ENCODE measurements at places on chromosomes 6 and 20. TPM values are rescaled to one million over a fixed set of nuclear protein-coding genes. Genes with fewer than 3 reads are reported as not detected.

DNA sequence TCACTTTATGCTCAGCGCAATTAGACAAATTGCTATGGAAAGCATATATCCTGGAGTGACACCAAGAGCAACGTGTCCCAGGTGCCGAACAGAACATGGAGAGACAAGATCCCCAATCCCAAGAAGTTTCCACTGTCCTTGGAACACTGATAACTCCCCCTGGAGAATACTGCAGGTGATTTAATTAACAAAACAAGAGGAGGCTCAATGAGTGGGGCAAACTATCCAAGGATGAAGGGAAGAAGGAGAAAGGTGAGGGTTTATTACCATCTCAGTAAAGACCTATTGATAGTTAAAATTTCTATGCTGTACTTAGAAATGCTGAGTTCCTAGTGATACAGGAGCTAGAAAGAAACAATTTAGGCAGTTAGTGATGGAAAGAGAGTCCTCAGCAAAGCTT is 35.7 kb downstream of the EDN1 start:
- no peak for DNase-seq

GRCh38 chr20:23083553-23084220 is 2.4 kb downstream of the CD93 start:
- no peak for DNase-seq

DNA sequence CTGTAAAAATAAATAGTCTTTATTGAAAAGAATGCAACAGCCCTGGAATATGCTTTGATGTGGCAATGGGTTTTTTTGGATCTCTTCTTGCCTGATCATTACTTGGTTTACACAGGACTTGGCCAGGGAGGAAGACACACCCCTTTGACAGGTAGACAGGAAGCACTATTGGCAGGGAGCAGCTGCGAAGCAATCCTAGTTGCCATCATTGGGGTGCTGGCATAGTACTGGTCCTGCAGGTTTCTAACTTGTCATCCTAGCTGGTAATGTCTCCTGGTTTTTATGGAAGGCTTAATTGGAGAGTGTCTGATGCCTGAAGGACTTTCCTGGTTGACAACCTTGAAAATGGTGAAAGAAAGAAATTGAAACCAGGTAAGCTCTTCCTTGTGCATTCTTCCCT is 71.2 kb upstream of the CCN6 start:
- no peak for DNase-seq

GRCh38 chr6:160349020-160349441 is 853 bp downstream of the SLC22A3 start:
- peak; percentile 40 for DNase-seq

Gene OPN5
- total RNA-seq, result not detected

Gene IL22RA2
- 0.05 TPM for total RNA-seq

Measured in liver (tissue), 10 donors.